ENCODE measurements at places on chromosomes 6 and 20. TPM values are rescaled to one million over a fixed set of nuclear protein-coding genes. Genes with fewer than 3 reads are reported as not detected.

GRCh38 chr6:156601152-156602065 is 175.8 kb upstream of the ARID1B start:
- peak; percentile 51 for DNase-seq

- DNase-seq, result peak; percentile 66
These were observed 126.8 kb downstream of the ALDH8A1 start for GRCh38 chr6:134822920-134823709.

GRCh38 chr6:29142309-29142708 is 28.4 kb upstream of the OR2J2 start:
- DNase-seq, result no peak

GRCh38 chr6:75830959-75831885 is 82.2 kb downstream of the MYO6 start:
- no peak for DNase-seq

GRCh38 chr6:26251354-26252076 is 113.5 kb upstream of the BTN3A2 start:
- DNase-seq, result peak; percentile 38

Gene DAAM2
- 7.2 TPM for total RNA-seq
